ENCODE measurements at places on chromosomes 2 and 18.

GRCh38 chr2:195322324-195322723 is 334.7 kb upstream of the SLC39A10 start:
- no peak for DNase-seq

DNA sequence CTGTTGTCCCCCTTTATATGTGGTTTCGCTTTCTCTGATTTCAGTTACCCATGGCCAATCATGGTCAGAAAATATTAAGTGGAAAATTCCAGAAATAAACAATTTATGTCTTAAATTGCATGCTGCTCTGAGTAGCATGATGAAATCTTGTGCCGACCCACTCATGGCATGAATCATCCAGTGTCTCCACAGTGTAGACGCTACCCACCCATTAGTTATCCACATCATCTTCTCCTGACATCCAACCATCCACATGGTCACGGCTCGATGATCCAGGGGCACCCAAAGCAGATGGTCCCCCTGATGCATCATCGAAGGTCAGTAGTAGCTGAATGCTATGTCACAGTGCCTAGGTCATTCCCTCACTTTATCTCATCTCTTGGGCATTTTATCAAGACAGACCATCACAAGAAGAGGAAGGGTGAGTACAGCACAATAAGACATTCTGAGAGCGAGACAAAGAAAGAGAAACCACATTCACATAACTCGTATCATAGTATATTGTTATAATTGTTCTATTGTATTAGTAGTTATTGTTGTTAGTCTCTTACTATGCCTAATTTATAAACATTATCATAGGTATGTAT is 44.1 kb upstream of the ACKR3 start:
- DNase-seq = no peak

- no peak for DNase-seq
Observed at GRCh38 chr2:63875559-63876245, 34.0 kb downstream of the UGP2 start.

- no peak for DNase-seq
Observed at GRCh38 chr2:28101892-28102291, 211.4 kb downstream of the BABAM2 start.

DNA sequence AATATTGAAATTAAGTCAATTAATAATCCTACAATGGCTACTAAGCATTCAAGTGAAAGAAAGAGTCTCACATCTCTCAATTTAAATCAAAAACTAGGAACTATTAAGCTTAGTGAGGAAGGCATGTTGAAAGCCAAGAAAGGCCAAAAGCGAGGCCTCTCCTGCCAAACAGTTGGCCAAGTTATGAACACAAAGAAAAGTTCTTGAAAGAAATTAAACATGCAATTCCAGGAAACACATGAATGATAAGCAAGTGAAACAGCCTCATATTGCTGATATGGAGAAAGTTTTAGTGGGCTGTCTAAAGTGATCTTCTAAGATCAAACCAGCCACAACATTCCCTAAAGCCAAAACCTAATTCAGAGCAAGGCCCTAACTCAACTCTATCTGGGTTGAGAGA is 11.8 kb downstream of the RDH14 start:
- no peak for DNase-seq

DNA sequence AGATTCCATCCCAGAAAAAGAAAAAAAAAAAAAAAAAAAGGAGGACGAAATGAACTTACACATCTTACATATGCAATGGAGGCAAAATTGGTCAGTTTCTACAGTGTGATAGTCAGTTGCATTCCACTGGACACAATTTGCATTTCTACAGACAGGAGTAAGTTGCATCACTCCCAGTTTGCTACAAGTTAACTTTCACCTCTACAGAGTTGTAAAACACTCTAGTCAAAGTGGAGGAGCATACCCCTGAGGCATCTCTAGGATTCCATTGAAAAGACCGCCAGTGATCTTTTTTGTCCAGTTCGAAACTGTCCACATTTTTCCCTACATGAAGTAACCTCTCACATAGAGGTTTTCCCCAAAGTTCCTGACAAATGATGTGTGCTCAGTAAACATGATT is 202.8 kb downstream of the VAPA start:
- no peak for DNase-seq

DNA sequence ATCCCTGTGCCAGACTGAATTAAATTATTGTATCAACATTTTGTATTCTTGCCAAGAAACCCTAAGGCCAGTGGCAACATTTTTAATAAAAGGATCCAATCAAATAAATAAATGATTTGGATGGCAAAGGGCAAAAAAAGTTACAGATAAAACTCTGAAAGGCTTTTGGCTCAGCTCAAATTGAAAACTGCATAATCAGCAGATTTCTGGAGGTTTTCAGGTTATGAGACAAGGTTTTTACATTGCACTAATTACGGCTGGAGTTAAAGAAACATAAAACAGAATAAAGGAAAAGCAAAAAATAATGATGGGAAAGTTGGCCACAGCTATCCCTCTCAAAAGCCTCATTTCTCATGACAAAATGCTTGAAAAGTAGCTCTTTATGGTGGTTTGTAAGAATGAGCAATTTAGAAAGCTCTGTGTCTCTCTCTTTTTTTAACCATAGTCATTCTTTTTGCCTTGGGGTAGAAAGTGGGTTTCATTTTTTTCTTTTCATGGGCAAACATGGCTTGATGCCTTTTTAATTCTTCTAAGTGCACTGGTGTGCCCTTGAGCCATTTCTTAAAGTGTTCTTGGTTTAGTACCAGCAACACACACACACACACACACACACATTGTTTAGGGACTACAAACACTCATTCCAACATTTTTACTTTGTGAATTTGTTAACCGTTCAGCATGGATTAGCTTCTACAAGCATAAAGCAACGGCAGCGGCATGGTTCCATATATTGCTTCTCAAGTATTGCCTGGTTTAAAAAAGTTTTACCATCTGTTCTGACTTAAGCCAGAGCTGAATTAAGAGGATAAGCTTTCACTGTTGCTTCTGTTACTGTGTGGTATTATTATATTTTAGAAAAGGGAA is 747.1 kb upstream of the FSHR start:
- no peak for DNase-seq

DNA sequence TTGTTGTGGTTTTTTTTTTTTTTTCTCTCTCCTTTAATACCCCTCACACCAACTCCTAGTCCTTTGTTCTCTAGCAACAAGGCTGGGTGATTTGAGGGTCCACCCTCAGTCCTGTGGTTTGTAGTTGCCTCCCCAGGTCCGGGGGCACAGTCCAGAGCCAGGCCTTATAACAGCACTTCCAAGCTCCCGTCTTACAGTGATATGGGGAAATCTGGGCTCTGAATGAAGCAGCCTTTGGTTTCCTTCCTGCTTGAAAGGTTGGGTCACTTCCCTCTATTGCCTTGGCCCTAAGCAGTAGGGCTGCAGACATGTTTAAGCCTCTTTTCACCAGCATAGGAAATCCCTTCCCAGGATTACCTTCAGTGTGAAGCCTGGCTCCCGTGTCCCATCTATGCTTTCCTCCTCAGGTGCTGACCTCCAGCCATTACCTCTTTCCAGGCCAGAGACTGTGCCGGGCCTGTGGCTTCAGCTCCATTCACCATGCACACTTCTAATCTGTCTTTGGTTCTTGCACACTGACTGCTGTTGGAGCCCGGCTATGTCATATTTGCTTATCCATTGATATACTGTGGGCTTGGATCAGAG is 21.2 kb upstream of the NTSR2 start:
- no peak for DNase-seq
